ENCODE measurements at places on chromosomes 1 and 21.

- DNase-seq: no peak
Observed at GRCh38 chr1:230948301-230948700, 30.4 kb downstream of the TTC13 start.

DNA sequence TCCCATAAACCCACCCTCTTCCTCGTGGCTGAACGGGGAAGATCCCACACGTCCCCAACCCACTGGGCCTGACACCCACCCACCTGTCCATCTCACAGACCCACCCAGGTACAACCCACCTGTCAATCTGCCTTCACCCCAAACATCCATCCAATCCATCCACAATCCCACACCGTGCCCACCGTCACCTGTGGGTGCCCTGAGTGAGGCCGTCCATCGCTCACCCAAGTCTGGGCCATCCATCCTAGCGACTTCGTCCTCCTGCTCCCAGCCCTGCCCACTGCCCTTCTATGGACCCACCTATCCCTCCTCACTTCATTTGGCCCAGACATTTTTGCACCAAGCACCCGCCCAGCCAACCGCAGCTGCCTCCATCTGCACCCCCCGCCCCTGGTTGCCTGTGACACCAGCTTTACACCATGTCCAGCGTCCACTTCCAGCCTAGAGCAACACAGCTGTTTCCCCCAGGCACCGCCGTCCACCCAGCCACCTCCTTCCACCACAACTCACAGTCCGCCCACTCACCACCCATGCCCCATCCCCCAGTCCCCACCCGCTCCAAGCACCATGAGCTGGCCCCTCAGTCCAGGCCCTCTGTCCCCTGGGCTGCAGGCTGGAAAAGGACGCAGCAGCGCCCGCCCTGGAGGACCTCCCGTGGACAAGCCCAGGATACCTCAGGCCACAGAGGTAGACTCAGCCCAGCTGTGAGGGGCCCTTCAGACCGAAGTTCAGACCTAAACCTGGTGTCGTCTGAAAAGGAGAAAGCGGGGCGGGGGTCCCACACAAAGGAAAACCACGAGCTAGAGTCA is 7.7 kb downstream of the TTLL10 start:
- DNase-seq: no peak

DNA sequence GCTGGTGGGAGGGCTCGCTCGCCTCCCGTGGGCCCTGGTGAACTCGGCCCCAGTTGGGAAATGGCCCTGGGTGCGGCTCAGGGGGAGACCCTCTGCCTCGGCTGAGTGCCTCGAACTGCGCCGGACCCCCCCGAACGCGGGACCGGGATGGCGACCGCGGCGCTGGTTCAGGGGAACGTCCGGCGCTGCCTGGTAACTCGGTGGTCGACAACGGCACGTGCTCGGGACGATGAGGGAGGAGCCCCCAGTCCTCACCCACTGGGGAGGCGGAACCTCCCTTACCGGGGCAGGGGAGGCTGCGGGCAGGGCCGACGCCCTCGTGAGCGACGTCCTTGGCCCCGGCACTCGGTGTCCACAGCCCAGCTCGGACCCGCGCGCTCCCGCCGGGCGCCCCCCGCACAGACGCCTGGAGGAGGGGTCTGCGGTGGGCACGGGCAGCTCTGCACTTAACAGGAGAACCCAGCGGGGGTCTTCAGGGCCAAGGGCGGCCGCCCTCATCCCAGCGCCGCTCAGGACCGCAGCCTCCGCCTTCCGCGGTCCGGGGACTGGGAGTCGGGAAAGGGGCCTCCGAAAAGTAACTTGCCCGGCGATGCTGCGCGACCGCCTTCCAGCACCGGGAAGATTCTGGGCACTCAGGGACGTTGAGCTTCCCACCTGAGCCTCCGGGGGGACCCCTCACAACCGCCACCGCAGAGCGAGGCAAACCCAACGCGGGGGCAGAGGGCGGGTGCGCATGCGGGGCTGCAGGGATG is 1.7 kb downstream of the HES4 start:
- DNase-seq: no peak

- no peak for DNase-seq
Observed at GRCh38 chr1:239126884-239127283, 259.5 kb upstream of the CHRM3 start.

DNA sequence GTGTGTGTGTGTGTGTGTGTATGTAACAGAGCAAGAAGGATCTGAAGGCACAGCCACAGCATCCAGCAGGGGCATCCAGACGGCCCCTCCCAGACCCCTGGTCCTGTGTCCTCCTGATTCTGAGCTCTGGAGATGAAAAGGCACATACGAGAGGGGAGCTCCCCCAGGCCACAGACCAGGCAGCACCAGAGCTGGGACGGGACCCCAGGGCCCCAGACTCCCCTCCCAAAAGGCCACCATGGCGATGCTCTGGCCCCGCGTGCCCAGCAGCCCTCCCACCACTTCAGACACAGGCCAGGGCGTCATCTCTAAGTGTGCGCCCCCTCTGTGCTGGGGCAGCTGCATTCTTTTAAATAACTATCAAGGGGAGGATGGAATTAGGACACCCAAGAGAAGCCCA is 245.8 kb downstream of the MATN1 start:
- DNase-seq: no peak

DNA sequence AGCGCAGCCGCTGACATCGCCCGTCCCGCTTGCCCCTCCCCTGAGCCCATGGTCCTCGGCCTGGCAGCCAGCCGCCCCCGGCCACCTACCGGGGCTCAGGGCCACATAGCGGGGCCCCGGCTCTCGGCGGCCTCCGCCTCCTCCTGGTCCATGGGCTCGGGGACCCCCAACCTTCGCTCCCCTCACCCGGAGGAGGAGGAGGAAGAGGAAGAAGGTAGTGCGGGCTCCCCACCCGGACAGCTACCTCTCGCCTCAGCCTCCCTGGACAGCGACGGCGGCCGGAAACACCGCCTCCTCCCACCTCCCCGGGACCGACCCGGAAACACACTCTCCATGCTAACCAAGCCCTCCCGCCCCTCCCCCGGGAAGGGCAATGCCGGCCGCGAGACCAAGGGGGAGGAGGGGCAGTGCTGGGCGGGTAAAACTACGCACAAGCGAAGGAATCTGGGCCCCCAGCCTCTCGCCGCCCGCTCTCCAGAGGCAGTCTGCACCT is at the start of gene KIAA0319L:
TSS of gene KIAA0319L (minus strand) at position 286 of the 493 bp plus-strand sequence. CDS start 2,912 bp downstream, outside the sequence.
- DNase-seq: peak; percentile 65
